ENCODE measurements at places on chromosomes 1 and 21.
A peak's percentile ranks its signal among the peaks of the same experiment; 100 is the strongest.

DNA sequence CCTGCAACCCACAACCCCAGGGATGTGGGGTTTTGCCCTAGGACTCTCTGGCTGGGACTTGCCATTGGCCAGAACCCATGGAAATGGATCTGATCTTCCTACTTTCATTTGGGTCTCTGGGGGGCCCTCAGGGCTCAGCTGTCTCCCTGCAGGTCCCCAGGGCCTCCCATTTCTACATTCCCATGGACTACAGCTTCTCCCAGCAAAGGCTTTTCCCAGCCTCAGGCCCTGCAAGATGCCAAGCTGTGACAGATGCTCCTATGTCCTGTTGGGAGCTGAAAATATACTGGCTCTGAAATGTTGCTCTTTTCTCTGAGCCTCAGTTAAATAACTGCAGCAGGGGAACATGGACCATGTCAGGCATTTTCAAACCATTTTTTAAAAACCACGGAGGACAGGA lies 99.5 kb upstream of the IGSF21 start:
- DNase-seq: no peak

DNA sequence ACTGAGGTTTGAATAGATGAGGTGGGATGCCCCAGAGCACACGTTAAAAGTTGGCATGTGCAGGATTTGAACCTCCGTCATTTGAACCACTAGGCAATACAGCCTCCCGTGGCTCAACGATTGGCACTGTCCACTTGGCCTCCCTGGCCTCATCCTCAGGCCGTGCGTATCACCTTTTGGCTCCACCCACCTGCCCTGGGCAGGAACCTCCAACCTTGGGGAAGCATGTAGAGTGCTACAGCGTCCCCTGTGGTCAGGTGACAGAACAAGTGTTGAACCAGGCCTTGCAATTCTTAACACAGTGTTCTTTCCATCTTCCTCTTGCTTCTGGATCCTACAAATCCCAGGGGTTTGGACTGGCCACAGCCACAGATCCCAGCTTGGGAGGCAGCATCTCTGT lies 112.6 kb downstream of the PAX7 start:
- no peak for DNase-seq

- no peak for DNase-seq
These were observed 356.0 kb downstream of the KCNH1 start for GRCh38 chr1:210777914-210778313.

- DNase-seq: no peak
These were observed 187.7 kb upstream of the USP24 start for GRCh38 chr1:55402671-55403464.

DNA sequence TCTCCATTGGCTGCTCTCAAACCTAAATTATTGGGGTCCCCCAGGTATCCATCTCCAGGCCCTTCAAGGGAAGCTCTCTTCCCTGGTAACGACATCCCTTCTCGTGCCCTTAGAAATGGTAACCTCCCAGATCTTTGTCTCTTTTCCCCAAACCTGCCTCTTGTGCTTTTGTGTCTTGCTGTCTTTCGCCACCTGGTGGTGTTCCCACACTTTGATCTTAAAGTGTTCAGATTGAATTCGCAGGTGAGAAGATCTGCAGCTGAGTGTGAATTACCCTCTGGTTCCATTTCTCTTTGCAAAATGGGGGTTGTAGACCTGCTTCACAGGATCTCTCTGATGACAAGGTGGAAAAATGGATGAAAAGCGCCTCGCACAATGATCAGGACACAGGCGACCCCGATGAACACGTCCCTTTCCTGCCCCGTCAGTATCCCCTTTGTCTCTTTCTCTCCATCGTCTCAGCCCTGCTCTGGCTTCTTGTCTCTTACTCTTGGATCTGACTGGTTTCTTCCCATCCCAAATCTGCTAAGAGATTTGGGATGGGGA lies 53.1 kb downstream of the DOP1B start:
- peak; percentile 15 for DNase-seq

DNA sequence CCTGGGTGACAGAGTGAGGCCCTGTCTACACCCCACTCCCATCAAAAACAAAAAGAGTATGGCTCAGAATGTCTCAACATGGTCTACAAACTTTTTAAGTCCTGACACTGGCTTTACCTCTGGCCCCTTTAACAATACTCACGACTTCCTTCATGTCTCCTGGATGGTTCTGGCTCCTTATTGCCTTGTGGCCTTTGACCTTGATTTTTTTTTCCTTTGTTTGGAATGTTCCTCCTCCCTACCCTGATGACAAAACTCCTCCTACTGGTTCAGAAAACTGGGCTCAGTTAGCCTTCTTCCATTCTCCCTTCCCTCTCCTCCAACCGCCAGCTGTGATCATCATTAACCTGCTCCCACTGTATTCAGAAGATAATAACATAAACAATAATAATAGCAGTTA lies 4.6 kb upstream of the SOAT1 start:
- no peak for DNase-seq

DNA sequence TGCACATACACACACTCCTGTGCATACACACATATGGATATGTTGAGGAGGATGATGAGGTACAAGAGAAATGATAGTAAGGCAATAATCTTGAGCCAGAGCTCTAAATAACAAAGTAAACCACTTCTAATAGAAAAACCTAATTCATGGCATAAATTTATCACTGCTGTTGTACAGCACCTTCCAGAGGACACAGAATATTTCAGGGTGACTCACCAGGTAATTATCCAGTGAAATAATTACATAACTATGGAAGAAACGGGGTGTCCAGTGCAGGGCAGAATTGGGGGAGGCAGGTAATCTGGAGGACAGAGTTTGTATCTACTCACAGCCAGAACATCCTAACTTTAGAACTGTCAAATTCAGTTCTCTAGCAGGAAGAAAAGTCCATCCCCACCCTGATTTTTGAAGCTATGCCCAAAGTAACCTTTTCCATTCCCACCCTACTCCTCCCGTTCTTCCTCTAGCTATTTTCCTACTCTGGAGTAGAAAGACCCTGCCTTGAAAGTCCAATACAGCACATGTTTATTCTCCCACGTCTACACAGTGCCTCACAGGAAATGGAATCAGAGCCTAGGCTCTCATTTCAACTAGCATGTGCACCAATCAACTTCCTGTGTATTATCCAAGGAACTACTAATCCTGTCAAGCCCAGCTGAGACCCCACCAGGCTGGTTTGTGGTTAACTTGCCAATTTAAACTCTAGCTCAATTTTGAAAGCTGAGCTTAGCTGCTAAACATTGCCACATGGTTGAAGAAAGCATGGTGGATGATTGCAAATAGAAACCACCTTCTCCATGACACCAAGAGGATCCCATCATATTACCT lies 96.6 kb downstream of the PTPN14 start:
- no peak for DNase-seq

- DNase-seq: peak; percentile 72
These were observed 75.6 kb downstream of the XCL2 start for GRCh38 chr1:168468042-168468809.

DNA sequence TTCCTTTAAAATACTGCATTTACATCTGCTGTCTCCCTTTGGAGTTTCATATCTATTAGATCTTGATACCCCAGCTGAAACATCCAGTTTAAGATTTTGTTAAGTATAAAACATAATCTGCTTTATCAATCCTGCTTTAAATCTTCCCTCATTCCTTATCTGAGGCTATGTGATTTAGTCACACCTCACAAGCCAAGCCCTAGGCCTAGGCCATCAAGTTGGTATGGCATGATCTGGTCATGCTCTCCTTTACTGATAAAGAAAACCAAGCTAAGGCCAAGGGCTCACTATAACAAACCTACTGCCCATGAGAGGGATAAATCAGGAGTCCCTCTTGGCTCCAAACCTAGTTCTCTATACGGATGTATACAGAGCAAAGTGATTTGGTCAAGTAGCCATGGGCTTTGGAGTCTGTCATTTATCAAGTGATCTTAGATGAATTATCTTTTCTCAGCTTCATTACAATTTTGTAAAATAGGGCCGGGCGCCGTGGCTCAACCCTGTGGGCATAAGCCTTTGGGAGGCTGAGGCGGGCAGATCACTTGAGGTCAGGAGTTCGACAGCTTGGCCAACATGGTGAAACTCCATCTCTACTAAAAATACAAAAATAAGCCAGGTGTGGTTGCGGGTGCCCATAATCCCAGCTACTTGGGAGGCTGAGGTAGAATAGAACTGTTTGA lies 22.8 kb downstream of the ENSA start:
- no peak for DNase-seq

DNA sequence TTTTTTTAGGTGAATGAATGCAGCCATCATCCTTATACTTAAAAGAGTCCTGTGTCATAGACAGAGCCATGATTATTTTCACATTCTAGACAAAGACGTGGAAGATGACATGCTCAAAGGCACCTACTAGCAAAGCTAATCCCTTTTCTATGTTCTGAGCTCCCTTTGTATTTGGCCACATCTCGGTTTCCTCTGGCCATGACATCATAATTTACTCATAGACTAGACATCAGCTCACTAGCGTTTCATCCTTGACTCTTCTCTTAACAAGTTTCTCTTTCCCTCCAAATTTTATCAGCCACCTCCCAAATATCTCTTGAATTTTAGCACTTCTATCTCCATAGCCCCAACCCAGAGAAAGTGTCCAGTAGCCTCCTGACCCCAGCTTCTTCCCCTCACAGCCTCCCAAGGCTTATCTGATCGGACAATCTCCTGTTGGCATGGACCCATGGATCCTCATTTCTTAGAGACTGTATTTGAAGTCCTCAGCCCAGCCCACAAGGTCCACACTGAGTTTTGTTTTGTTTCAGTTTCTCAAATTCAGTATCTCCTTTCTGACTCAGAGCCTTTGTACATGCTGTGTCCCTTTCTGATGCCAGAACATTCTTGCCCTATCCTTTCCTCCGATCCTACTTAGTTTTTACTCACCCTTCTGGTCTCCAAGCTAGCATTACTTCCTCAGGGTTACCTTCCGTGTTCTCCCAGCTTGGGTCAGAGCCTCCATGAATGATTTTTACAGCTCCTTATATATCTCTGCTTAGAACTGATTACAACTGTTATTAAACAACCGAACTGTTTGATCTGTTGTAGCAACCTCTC lies 33.0 kb upstream of the EPS8L3 start:
- peak; percentile 24 for DNase-seq

GRCh38 chr21:44854391-44854663 lies 19.2 kb downstream of the PTTG1IP start:
- DNase-seq: no peak

GRCh38 chr1:206900149-206900548 lies 2.9 kb downstream of the IL24 start:
- DNase-seq: no peak

DNA sequence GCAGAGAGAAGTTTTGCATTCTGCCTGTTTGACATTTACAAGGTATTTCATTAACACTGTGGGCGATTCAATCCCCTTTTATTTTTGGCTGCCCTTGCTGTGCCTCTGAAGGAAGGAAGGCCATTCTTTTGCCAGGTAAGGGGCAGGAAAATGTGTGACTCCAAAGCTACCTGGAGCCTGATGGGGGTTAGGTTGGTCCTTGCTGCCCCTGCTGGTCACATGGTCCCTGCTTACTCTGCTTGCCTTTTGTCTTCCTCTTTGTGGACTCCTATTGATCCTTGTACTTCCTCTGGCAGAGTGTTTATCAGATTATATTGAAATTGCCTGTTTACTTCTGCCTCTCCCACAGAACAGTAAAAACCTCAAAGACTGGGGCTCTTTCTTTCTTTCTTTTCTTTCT lies 65.7 kb downstream of the ST6GALNAC3 start:
- no peak for DNase-seq

DNA sequence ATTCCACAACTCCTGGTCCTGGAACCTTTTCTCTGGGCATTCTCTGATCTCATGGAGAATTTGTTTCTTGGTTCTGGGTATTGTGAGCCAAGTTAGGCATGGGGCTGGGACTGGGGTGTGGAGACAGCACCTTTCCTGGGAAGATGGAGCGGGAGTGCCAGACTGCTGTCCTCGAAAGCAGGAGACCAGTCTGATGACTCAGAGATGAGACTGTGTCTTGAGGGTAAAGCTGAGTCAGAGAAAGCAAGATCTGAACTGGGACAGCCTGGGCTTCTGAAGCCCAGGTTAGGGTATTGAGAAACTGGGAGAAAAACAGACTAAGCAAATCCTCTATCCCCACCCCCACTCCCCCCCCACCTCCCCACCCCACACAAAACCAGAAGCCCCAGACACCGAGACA lies 2.2 kb upstream of the KANK4 start:
- no peak for DNase-seq

DNA sequence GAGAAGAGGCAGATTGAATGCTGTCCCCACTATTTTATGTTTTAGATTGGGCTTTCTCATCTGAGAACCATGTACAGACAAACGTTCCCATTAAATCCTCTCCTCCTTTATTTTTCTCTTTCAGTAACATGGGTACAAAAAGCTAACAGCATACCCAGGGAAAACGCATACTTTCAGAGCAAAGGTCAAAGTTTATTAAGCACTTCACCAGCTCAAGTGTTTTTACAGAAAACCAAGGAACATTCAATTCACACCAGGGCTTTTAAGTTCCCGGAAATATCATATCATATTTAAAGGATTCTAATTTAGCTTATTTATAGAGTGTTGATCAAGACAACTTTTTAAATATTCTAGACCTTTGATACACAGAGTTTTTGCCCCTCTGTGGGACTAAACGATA lies 271.5 kb upstream of the C1orf87 start:
- no peak for DNase-seq

- peak; percentile 16 for DNase-seq
These were observed 27.5 kb upstream of the MYSM1 start for GRCh38 chr1:58727364-58727763.

Data from HAP-1 (cell line).